H9 (cell line): ENCODE measurements at places on chromosomes 16 and 17. TPM values are rescaled to one million over a fixed set of nuclear protein-coding genes. Genes with fewer than 3 reads are reported as not detected.
A peak's percentile ranks its signal among the peaks of the same experiment; 100 is the strongest.

DNA sequence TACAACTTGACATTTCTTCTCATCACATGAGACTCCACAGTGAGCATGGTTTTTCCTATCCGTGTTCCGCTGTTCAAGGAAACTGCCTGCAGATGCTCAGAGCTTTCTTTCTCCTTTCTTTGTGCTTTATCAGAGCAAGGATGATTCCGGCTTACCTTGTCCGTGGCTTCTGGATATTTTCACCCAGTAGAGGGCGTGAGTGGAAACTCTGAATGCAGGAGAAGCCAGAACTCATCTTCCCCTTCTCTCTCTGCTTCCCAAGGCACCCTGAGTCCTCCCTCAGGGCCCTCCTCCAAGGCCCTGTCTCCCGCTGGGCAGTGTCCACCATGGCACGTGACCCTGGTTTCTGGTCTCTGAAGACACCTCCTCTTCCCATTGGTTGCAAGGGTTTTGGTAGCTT lies 721.1 kb upstream of the RBFOX1 start:
- H3K4me3 ChIP-seq: no peak overlapping the region
- H3K27ac ChIP-seq: no peak overlapping the region
- peak; percentile 52 for DNase-seq
- H3K36me3 ChIP-seq: no peaks in the 10 kb centered on the region

Gene NPIPA7
- total RNA-seq: 3.8 and 7.9 TPM in 2 replicates

GRCh38 chr16:89596957-89597649 lies 16.3 kb upstream of the DPEP1 start:
- H3K4me1 ChIP-seq: no peaks in the 10 kb centered on the region
- no peak overlapping the region for H3K27ac ChIP-seq
- no peaks in the 10 kb centered on the region for H3K27me3 ChIP-seq
- DNase-seq: no peak
- H3K36me3 ChIP-seq: no peaks in the 10 kb centered on the region

Gene CASKIN1
- total RNA-seq: 7.9 and 9.3 TPM in 2 replicates

- H3K27me3 ChIP-seq: no peaks in the 10 kb centered on the region
- peak; percentile 59 for DNase-seq
- peak overlapping the region; percentile 79 for H3K4me3 ChIP-seq
- H3K27ac ChIP-seq: no peak overlapping the region
- H3K36me3 ChIP-seq: peaks cover 12% of the 10 kb centered on the region
These were observed 6.2 kb downstream of the MPP2 start for GRCh38 chr17:43900858-43901754.
